ENCODE measurements at places on chromosomes 7 and 10.

DNA sequence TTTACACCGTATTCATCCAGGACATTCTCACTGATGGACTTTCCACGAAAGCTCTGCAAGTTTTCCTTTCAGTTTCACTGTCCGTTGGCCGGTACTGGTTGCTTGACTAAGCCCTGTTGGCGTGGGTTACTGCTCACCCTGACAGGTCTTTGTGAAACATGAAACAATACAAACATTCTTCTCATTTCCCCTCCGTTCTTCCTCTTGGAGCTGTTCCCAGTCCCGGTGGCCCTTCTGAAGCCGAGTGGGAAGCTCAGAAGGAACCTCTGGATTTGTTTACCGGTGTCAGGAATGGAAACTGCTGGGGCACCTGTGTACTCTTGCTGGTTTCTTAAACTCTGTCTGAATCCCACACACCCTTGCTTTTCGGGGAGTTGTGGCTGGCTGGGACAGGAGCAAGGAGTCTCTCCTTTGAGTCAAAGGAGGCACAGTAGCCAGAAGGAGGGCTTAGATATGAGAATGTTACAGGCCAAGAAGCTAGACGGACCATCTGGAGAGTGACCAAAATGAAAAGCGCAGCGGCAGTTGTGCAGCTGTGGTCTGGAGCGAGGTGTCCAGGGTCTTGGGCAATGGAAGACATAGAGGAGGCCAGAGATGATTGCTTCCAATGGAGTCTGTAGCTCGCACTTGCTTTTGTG is 45.7 kb downstream of the LYZL2 start:
- peak; percentile 85 for DNase-seq

GRCh38 chr10:74753442-74754211 is 72.8 kb upstream of the KAT6B start:
- no peak for DNase-seq

GRCh38 chr10:86066696-86067095 is 299.9 kb downstream of the GRID1 start:
- DNase-seq = no peak

- no peak for DNase-seq
These were observed 32.7 kb upstream of the SH2D4B start for GRCh38 chr10:80504897-80505465.

DNA sequence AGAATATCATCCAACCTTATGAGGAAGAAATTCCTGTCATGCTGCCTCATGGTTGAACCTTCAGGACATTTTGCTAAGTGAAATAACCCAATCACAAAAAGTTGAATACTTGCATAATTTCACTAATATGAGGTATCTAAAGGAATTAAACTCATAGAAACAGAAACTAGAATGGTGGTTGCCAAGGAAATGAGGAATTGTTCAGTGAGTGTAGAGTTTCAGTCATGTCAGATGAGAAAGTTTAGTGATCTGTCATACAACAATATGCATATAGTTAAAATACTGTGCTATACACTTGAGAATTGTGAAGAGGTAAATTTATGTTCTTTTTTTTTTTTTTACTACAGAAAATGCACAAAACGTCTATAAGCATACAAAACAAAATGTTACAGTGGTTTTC is 60.7 kb downstream of the R3HCC1L start:
- DNase-seq = no peak

DNA sequence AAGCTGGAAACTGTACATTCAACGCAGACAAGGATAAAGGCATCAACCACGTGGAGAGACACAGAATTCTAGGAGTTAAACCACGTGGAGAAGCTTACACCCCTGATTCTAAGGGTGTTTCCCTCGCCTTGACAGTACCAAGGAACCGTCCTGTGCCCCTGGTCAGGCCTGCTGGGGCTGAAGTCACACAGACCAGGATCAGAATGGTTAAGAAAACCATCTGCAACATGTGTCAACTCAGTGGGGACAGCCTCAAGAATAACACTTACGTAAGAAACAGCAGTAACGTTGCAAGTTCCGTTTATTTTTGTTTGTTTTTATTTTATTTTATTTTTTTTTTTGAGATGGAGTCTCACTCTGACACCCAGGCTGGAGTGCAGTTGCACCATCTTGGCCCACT is 55.6 kb downstream of the CHST15 start:
- no peak for DNase-seq

DNA sequence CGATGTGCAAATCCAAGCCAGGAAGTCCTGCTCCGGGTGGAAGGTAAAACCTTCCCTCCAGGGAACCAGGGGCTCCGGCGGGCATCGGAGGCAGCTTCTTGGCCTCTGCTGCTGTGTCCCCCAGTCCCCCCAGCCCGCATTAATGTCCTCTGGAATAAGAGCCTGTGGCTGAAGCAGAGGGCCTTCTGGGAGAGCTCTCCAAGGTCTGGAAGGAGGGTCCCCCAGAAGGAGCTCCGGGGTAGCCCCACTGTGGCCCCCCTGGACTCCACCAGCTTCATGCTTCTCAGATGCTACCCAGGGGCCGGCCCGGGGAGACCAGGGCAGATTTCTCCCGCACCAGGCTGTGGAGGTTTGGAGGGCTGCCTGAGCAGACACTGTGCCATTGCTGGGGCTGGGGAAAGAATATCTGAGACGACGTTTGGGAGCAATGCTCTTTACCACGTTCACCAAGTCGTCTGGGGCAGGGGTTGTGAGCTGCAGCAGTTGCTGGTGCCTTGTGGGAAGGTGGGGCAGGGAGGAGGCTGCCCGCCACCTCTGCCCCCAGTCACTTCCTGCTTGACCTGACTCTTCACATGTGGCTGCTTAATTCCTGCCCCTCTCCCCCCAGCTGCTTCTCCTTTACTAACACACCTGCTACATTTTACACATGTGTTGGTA is 8.3 kb downstream of the ZNF853 start:
- DNase-seq = peak; percentile 25

DNA sequence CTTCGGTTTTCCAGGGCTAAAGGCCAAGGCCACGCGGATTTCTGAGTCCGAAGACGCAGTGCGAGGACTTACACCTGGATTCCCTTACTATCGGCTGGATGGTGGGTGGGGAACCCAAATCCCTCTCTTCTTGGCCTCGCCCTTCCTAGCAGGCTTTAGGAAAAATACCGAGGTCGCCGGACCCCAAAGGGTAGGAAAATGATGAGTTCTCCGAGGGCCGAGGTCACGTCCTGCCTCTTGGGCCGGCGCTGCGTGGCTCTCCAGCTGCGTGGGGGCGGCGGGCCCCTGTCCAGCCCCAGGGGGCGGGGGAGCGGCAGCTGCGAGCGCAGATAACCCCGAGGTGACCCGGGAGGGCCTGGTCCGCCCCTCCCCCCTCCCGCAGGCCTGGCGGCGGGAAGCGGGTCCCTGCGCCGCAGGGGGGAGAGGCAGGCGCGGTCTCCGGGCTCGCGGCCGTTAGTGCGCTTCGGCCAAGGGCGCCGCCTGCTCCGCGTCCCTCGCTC is 805 bp upstream of the HMX3 start:
- DNase-seq = no peak

GRCh38 chr10:59346321-59346720 is 16.0 kb downstream of the FAM13C start:
- no peak for DNase-seq

- no peak for DNase-seq
These were observed 30.0 kb downstream of the MCM10 start for GRCh38 chr10:13191362-13191761.

- DNase-seq = peak; percentile 23
These were observed 167.6 kb downstream of the ZNF365 start for GRCh38 chr10:62541811-62542210.

- peak; percentile 56 for DNase-seq
These were observed 201.7 kb upstream of the PTN start for GRCh38 chr7:137545059-137545716.

DNA sequence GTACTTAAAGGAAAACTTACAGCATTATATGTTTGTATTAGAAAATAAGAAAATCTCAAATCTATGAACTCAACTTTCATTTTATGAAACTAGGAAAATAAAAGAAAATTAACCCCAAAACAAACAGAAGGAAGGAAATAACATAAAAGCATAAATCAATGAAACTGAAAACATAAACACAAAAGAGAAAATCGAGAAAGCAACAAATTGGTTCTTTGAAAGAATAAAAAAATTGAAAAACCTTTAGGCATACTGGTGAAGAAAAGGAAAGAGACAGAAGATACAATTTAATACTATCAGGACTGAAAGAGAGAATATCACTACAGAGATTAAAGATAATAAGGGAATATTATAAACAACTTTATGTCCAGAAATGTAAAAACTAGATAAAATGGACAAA is 21.2 kb downstream of the PRTFDC1 start:
- no peak for DNase-seq

DNA sequence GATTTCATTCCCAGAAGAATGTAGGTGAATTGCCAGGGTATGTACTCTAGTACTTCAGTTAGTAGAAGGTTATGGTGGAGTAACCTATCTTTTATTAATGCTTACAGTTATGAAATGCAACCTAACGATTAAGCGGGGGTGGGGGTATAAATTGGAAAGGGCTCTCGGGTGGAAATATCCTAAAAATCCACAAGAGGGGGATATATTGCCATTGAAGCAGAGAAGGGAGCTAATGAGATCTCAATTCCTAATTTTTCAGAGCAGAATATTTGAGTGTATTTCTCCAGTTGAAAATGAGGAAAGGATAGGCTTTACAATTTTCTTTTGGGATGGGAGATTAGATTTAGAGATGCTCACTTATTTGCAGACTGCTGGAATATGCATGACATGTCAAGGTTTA is 90.8 kb downstream of the DNAJB9 start:
- no peak for DNase-seq

GRCh38 chr10:29083096-29083495 is 205.8 kb upstream of the LYZL1 start:
- no peak for DNase-seq

DNA sequence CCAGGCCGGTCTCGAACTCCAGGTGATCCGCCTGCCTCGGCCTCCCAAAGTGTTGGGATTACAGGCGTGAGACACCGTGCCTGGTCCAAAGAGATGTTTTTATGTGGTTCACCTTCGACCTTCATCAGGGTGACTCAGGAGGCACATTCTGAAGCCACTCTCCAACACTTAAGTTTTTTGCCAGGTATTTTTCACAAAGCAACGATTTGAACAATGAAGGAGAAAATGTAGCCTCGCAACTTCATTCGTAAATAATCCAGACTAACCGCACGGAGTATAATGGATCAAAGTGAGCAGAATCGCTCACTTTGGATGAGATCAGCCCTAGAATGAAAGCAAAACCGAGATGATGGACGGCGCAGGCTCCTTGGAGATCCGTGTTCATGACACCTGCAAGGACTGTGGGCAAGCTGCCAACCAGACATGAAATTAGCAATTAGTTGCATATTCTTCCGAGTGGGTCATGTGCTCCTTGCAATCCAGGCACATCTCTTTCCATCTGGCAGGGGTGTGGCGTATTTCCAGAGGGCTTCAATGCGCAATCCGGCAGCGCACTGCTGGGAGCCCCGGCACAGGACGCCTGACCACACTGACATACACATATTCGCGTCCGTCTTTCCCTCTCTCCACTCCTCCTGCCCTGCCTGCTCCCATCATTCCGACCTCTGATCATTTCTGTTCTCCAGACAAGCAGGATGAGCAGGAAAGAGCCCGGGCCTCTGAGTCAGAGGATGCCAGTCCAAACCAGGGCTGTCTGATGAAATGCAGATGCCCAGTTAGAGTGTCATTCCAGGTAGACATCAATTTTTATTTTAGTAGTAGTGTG is 148.4 kb downstream of the KLF6 start:
- peak; percentile 57 for DNase-seq

DNA sequence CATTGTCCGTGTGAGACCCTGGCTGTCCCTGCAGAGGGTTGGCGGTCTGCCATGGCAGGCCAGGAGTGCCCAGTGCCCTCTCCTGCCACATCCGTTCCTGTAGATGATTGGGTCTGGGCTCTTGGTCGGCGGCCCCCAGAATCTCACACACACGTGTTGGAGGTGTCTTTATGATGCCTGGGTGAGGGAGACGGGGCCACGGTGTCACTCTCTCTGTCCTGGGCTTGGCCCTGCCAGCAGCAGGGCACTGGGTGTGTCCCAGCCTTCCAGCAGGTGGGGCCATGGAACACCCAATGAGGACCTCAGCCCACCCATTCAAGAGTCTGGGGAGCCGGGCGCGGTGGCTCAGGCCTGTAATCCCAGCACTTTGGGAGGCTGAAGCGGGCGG is 30.2 kb downstream of the UNC5B start:
- no peak for DNase-seq

GRCh38 chr10:69802424-69803161 is 887 bp downstream of the COL13A1 start:
- DNase-seq = no peak

- DNase-seq = no peak
These were observed 98.8 kb downstream of the ADK start for GRCh38 chr10:74249865-74250264.

GRCh38 chr7:84412161-84412969 is 217.8 kb upstream of the SEMA3A start:
- DNase-seq = no peak

GRCh38 chr10:52568309-52568708 is 204.3 kb downstream of the MBL2 start:
- no peak for DNase-seq

DNA sequence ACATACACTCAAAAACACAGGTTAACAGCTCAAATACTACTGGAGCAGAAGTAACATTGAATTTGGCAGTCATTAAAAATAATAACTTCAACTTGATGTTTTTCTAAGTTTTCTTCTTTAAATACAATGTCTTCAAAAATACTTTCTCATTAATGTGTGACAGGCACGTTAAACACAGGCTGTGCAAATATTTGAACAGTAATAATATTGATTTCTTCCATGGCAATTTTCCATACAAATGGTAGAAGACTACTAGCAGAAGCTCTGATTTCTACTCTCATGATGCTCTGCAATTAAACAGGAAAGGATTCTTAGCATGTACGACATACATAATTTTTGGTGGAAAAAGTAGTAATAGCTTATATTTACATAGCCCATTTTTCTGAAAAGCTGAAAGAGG is 47.4 kb downstream of the NRP1 start:
- peak; percentile 44 for DNase-seq

- DNase-seq = no peak
These were observed 143.1 kb downstream of the ARID5B start for GRCh38 chr10:62044566-62044965.

DNA sequence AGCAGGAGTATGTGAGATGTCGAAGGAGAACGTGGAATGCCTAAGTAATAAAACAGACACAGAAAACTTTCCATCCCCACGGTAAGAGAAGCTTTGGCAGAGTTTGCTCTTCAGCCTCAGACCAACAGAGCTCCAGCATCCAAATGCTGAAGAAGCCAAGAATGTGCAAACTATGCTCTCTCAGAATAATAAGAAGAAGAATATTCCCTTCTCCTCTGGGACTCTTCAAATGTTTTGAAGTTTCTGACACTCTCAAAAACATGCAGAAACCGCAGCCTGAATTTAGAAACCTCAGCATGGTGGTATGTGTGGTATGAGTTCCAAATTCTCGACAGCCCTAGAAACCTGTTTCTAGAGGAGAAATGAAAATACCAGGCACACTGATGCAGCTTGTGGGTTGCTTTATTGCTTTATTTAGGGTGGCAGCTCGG is 113.3 kb downstream of the KCNMA1 start:
- DNase-seq = peak; percentile 65
